ENCODE measurements at places on chromosomes 6 and 20.
A peak's percentile ranks its signal among the peaks of the same experiment; 100 is the strongest.

GRCh38 chr6:50965495-50965894 lies 146.8 kb downstream of the TFAP2B start:
- H3K4me1 ChIP-seq = no peaks in the 10 kb centered on the region
- H3K27me3 ChIP-seq = peaks cover 7% of the 10 kb centered on the region
- H3K4me3 ChIP-seq = no peak overlapping the region
- no peak for DNase-seq

- H3K36me3 ChIP-seq = peaks cover 6% of the 10 kb centered on the region
- H3K27me3 ChIP-seq = no peaks in the 10 kb centered on the region
- peak; percentile 92 for DNase-seq
These were observed 9.7 kb upstream of the HSP90AB1 start for GRCh38 chr6:44237021-44237812.

- DNase-seq = no peak
- H3K27ac ChIP-seq = no peak overlapping the region
These were observed 62.5 kb upstream of the TMEM170B start for GRCh38 chr6:11475016-11475415.

DNA sequence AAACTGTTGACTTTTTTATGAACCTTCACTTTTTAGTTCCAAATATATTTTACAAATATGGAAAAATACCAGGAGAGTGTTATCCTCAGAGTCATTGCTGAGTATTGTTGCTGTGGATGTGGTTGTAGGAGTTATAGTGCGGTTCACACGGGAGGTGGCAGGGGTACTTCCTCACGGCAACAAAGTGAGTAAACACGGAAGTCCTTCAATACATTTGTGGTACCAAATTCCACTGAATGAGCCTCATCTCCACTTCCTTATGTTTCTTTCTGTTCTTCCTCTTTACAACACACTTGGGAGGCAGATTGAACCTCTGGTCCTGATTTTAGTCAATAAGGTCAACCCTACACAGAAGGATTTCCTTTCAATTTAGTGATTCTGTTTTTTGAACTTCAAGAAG lies 371.8 kb downstream of the BTBD3 start:
- no peaks in the 10 kb centered on the region for H3K4me1 ChIP-seq
- H3K27ac ChIP-seq = no peak overlapping the region
- no peaks in the 10 kb centered on the region for H3K27me3 ChIP-seq
- H3K4me3 ChIP-seq = no peak overlapping the region
- no peaks in the 10 kb centered on the region for H3K36me3 ChIP-seq
- DNase-seq = no peak

DNA sequence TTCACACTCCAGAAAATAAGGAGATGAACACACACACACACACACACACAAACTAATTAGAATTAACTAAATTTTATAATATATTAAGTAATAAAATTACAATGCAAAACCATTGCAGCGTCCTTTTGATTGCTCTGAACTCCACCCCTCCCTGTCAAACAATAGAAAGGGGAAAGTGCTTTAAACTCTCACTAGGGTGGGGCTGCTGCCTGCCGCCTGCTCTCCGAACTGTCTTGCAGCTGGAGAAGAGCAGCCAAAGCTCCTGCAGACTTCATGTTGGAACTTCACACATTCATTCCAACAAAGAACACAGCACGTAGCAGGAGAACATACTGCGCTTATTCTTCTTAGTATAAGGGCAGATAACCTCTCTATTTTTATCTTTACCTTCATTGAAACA lies 83.2 kb downstream of the GCLC start:
- H3K4me3 ChIP-seq = no peak overlapping the region
- peaks cover 5% of the 10 kb centered on the region for H3K27me3 ChIP-seq
- H3K36me3 ChIP-seq = no peaks in the 10 kb centered on the region
- H3K27ac ChIP-seq = no peak overlapping the region
- DNase-seq = no peak
- H3K4me1 ChIP-seq = no peaks in the 10 kb centered on the region

DNA sequence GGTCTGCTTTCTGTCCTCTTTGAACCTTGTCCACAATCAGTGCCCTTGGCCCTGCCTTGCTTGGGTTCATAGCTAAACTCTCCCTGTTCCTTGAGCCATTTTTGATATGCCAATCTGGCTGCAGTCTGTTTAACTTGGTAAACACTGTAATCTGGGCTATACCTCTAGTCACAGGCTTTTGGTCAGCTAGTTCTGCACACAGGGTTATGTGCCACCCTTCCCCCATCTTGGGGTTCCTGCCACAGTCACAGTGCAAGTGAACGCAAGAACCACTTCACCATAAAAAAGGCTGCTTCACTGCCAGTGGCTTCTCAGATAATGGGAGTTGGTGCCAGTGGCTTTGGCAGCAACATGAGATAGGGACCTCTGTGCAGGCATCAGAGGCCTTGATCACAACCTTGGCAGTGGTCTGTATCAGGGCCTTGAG lies 10.9 kb upstream of the ATRN start:
- DNase-seq = no peak
- H3K27me3 ChIP-seq = no peaks in the 10 kb centered on the region
- H3K4me1 ChIP-seq = no peaks in the 10 kb centered on the region
- no peak overlapping the region for H3K27ac ChIP-seq
- H3K4me3 ChIP-seq = no peak overlapping the region
- H3K36me3 ChIP-seq = no peaks in the 10 kb centered on the region

DNA sequence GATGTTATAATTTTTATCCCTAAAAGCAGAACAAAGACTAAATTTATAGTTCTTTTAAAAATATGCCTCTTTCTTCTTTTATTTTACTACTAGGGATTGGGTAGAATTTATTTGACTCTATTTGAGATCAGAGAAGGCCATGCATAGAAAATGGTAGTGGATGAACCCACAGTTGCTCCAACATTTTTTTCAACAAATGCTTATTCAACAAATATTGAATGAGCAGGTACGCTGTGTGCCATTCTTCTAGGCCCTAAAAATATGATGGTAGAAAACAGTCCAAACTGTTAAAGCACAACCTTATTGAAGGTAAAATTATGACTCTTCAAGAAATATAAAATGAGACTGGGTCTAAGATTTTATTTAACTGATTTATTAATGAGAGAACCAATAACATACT lies 30.0 kb downstream of the OTOR start:
- H3K4me3 ChIP-seq = no peak overlapping the region
- H3K4me1 ChIP-seq = no peaks in the 10 kb centered on the region
- H3K27ac ChIP-seq = no peak overlapping the region
- no peaks in the 10 kb centered on the region for H3K27me3 ChIP-seq
- DNase-seq = no peak

DNA sequence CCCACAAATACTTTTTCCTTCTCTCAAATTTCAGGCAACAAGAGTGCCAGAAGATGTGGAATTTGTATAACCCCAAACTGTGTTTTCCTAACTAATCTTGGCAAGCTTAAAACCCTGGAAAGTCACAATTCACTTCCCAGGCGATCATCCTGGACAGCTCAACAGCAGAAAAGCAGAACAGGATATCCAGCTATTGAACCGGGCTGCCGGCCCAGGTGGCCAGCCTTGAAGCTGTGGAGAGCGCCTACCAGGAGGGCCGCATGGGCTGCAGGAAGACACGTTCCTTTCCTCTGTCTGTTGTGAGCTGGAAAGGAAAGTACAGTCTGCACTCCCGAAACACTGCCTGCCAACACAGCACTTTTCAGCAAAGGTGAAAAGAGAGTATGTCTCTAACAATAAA lies 719.7 kb upstream of the MARCKS start:
- no peaks in the 10 kb centered on the region for H3K36me3 ChIP-seq
- no peak overlapping the region for H3K4me3 ChIP-seq

DNA sequence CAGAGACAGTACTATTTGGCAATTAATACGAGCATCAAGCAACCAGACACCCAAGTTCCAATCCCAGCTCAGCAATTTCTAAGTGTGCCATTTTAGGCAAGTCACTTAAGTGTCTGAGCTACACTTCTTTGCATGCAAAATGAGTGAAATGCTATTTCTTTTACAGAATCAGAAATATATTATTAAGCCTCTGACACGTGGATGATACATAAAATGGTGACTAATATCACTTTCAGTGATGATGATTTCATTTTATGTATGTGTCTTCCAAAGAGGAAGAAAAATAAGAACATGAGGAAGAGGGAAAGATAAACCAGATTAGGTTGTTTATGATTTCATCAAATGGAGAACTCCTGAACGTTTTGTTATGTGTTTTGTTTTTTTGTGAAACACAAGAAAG lies 158.6 kb downstream of the TSHZ2 start:
- no peaks in the 10 kb centered on the region for H3K27me3 ChIP-seq
- no peaks in the 10 kb centered on the region for H3K4me1 ChIP-seq
- no peak for DNase-seq
- no peak overlapping the region for H3K4me3 ChIP-seq
- H3K36me3 ChIP-seq = no peaks in the 10 kb centered on the region

- DNase-seq = peak; percentile 52
- H3K4me1 ChIP-seq = no peaks in the 10 kb centered on the region
- H3K36me3 ChIP-seq = no peaks in the 10 kb centered on the region
- no peak overlapping the region for H3K4me3 ChIP-seq
These were observed 208.8 kb downstream of the ARHGAP18 start for GRCh38 chr6:129500958-129501739.

DNA sequence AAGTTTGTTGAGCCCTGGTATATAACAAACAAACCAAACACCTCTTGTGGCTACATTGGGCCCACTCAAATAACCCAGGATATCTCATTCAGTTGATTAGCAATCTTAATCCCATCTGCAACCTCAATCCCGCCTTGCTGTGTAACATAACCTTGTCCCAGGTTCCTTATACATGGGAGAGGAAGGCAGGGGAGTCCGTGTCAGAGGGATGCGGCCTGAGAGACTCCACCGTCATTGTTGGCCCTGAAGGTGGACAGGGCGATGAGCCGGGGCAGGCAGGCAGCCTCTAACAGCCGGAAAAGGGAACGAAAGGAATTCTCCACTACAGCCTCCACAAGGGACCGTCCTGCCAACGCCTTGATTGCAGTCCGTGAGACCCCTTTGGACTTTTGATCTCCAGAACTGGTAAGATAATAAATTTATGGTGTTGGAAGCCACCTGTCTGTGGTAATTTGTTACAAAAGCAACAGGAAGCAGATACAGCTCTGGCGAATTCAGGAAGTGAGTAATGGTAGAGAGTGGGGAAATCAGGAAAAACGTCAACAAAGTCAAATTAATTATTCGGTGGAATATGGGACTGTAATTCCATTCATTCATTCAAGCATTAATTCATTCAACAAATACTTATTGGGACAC lies 124.5 kb upstream of the SALL4 start:
- no peaks in the 10 kb centered on the region for H3K36me3 ChIP-seq
- peak; percentile 51 for DNase-seq
- H3K27ac ChIP-seq = no peak overlapping the region

DNA sequence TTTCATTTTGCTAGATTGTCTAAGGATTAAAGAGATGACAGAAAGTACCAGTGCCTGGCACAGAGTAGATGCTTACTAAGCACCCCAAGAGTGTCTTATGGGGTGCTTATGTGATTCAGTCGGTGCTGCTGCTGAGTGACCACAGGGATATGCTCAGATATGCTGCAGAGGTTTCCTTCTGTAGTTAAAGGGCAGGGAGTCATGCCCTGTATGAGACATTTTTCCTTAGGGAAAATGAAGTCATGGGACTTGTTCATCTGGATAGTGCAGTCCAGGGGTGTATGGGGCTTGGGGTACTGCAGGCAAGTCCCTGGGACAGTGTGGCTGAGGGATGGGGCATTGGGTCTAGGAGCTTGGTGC lies 25.1 kb downstream of the TOX2 start:
- no peak overlapping the region for H3K4me3 ChIP-seq
- no peaks in the 10 kb centered on the region for H3K27me3 ChIP-seq
- peaks cover 4% of the 10 kb centered on the region for H3K4me1 ChIP-seq

DNA sequence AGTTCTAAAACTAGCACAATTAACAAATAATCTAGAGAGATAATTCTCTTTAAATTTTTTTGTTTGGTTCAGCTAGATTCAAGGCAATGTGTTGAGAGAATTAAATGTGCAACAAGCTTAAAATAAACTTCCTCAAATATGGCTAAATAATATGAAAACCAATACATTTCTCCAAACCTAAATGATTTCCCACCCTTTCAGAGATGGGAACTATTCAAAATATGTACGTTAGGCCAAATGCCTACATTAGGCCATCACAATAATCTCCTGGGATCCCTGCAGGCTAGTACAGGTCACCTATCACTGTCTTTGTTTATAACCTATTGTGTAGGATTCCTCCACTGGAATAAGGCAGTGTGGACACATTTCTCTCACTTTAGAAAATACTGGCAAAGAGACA lies 1.7 kb downstream of the FAXC start:
- peaks cover 10% of the 10 kb centered on the region for H3K27me3 ChIP-seq
- H3K36me3 ChIP-seq = no peaks in the 10 kb centered on the region
- peak overlapping the region; percentile 85 for H3K4me3 ChIP-seq
- no peak overlapping the region for H3K27ac ChIP-seq
- H3K4me1 ChIP-seq = no peaks in the 10 kb centered on the region
- DNase-seq = no peak

DNA sequence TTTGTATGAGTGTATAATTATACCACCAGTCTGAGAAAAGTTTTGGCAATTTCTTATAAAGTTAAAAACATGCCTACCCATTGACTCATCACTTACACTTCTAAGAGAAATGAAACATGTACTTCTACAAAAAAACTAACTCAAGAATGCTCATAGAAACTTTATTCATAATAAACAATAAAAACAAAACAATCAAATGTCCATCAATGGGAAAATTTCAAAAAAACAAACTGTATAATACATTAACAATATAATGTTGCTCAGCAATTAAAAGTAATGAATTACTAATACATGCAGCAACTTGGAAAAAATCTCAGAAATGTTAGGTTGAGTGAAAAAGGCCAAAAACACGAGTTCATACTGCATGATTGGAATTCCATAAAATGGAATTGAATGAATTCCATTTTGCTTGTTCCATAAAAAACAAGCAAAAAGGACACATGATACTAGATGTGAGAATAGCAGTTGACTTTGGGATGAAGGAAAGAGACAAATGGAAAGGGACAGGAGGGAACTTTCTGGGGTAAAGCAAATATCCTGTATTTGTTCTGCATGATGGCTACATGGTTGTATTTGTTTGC lies 726.6 kb downstream of the RFPL4B start:
- no peaks in the 10 kb centered on the region for H3K27me3 ChIP-seq
- H3K27ac ChIP-seq = no peak overlapping the region
- no peak for DNase-seq
- H3K4me1 ChIP-seq = no peaks in the 10 kb centered on the region

DNA sequence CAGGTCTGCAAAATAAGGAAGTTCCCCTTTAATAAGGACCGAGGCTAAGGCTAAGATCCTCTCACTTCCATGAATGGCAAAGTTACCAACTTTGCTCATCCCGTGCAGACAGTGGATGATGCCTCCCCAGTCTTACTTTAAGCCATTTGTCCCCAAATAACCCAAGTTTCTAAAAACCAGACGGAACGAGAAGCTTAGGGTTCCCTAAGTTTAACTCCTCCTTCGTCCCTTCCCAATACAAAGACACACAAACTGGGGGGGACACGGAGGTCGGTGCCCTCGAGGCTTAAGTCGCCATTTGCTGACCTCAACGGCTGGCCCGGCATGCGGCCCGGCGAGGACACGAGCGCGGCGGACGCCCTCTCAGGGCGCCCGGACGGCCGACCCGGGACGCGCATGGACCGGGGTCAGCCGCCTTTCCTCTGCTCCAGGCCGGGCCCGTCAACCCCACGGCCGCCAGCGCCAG lies 527 bp downstream of the FBXO30 start:
- H3K4me1 ChIP-seq = peaks cover 8% of the 10 kb centered on the region
- peak; percentile 77 for DNase-seq
- H3K27me3 ChIP-seq = no peaks in the 10 kb centered on the region

GRCh38 chr6:57190140-57190539 lies 18.0 kb downstream of the BAG2 start:
- DNase-seq = no peak
- H3K4me1 ChIP-seq = no peaks in the 10 kb centered on the region
- peaks cover 71% of the 10 kb centered on the region for H3K36me3 ChIP-seq
- H3K27me3 ChIP-seq = no peaks in the 10 kb centered on the region
- H3K4me3 ChIP-seq = no peak overlapping the region
